SW480 (cell line): ENCODE measurements at places on chromosomes 2 and 18.

DNA sequence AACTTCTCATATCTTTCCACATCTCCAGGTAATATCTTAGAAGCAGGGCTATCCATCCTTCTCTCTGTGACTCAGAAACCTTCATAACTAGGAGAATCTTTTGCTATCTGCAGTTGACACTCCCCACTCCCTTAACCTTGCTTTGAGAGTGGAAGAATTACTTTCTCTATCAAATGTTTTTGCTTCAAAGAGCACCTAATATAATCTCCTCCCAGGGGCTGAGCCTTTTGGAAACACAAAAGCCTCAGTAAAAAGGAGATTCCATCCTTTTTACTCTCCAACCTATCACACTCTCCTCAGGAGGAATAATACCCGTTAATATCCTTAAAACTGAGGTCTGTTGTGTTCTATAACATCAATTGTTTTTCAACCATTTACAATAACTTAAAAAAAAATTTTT, 94.9 kb upstream of the DNAJC10 start:
- DNase-seq: no peak

GRCh38 chr2:105403241-105403782, 4.5 kb upstream of the FHL2 start:
- DNase-seq: peak; percentile 62

- DNase-seq: no peak
These were observed 293.8 kb downstream of the PRKCE start for GRCh38 chr2:45945302-45945717.

- DNase-seq: no peak
These were observed 41.0 kb upstream of the SLC9A2 start for GRCh38 chr2:102578376-102578775.

GRCh38 chr2:189411860-189412259, 29.4 kb upstream of the WDR75 start:
- no peak for DNase-seq

DNA sequence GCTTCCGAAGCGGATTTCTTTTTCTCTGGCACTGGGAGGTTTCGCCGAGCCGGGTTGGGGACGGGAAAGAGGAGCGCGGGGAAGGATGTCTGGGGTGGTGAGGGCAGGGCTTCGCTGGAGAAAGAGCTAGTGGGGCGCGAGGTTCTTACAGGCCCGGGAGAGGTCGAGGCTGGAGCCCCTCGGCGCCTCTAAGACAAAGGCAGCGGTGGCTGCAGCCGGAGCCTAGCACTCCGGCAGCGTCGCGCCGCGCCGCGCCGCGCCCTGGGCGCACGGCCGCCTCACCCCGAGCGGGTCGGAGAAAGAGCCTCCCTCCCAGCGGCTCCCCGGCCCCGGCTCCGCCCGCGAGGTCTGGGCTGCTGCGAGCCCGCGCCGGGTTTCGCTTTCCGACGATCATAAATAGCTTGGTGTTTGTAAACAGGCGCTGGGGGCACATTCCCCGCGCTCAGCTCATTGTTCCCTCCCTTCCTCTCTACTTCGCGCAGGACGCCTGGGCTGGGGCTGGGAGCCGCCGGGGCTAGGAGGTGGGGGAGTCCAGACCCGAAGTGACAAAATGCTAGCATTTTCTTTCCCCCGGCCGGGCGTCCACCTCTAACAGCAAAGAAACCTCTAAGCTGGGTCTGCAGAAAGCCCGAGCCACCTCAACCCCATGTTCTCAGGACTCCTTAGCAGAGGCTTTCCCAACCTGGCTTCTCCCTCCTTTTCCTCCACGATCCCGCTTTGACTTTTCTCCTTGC, 813 bp upstream of the MEIS1 start:
- peak; percentile 81 for DNase-seq

DNA sequence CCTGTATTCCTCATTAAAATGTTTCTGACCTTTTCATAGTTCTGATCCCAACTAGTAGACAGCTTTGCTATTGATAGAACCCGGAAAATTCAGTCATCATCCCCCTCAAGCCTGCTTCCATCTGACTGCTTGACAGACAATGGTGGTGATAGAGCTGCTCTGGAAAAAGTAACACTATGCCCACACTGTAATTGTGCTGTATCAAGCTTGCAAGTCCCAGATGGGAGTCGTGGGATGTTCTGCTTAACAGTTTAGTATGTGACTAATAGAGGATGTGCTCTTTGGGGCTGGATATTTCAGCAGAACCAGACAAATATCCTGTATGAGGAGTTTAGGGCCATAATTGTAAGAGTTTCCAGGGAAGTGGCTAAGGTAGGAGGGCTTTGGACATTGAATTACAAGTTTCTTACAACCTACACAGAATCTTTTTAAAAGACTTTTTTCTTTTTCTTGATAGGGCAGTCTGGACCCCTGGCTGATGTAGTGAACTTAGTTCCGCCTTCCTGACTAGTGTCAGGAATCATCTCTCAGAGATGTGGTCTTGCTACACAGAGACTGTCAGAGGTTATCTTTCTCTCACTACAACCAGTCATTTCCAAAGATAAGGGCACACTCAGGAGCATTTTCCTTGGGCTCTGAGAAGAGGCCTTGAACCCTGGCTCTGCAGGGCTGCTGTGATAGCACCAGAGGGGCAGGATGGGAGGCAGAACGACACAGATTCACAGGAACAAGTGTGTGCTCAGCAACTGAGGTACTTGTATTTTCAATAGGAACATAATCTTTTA, 158.0 kb upstream of the RBMS1 start:
- DNase-seq: no peak

DNA sequence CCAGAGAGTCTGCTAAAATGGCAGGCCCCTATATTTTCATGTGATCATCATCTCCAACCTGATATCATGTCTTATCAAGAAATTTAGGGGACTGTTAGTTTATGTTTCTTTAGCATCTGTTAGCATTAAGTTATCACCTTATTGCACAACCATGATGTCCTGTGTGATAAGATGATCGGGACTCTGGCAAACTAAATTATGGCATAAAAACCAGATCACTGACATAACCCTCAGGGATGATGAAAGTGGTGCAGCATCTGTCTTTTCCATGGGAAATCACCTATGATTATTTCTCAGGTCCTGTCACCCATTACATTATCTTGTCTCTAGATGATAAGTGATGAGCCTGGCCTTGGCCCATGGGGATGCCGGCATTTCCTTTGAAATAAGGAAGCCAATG, 458.6 kb upstream of the DCC start:
- no peak for DNase-seq

DNA sequence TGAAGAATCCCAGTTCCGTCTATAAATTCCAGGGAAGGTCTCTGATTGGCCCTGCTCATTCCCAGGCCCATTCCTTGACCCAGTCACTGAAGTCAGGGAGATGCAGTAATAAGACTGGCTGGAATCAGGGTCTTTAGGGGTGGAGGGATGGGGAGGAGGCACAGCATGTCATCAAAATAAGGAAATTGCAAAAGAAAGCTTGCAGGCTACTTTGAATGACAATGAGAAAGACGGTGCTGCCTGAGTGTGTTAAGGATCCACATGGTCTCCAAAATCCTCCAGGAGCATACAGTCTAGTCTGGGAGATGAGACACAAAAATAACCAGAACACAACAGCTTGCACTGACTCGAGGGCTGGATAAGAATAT, 2.0 kb upstream of the DES start:
- DNase-seq: no peak

DNA sequence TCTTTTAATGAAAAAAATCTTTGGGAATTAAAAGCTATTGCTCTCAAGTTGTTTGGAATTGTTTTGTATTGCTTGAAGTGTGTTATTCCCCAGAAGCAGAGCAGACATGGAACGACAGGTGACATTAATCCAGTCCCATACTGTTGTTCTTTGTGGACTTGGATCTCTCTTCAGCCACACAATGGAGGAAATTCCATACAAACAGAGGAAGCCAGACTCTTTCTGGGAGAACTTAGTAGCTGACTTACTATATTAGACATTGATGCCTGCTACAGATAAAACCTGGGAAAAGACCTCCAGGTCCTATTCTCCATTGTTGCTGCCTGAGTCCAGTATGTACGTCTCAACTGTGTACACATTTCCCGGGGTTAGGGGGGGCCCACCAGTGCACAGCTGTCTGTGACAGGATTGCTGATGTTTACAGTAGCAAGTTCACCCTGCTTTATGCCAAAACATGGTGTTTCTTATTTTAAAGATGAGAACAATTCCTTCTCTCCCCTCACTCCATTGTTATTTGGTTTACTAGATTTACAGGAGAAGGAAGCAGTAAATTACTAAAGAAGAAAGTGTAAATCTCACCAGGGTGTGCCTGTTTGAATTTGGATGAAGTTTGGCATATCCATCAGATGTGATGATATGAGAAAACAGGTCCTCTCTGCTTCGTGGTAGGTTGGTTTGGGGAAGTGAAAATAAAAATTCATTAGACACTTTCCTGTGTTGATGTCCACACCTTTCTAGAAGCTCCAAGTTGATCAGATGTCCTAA, 142.4 kb upstream of the RBBP8 start:
- no peak for DNase-seq

DNA sequence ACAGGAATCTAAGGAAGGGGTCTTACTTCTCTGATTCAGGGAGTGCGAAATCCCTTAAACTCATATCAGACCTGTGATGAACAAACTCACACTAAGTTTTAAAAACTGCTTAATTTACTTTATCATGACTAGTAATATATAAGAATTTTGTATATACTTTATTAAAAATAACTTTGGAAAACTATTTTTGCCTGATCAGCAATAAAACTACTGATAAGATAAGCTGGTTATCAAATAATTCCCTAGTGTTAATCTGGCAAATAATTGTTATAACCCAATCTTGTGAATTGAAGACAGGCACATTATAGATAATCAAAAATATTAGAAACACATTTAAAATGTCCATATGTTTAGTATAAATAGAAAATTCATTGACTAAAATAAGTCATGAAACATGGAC, 23.7 kb upstream of the DSC3 start:
- no peak for DNase-seq

DNA sequence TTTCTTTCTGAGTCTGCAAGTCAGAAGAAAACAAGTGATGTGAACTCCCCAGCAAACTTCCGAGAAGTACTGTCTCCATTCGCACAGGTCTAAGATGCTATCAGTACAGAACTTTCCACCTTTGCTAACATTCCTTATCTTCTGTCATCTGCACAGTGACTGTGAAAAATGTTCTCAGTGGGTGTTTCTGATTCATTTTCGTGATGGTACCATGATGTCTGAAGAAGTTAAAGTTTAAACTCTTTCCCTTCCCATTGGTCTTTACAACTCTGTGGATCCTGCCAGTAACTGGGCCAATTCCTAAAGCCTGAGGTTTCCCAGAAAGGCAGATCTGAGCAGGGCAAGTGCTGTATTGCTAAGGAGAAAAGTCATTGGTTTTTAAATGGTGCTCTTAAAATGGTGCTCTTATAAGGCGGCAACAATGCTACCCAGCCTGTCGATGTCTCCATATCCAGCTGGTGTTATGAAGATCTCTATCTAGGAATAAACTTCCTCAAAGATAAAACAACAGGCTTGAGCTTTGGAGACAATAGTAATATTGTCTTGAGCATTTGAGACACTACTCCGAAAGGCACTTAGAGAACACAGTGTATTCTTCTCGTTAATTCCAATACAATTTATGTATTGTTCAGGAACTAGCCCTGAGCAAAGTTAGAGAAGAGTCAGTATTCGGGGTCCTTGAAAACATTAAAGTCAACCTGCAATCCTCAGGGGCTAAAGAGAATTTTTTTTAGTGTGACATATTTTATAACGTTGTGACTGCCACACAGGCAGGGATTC, 232.3 kb downstream of the OSR1 start:
- no peak for DNase-seq

- no peak for DNase-seq
These were observed 64.5 kb downstream of the CACNB4 start for GRCh38 chr2:152034257-152034801.

- DNase-seq: no peak
These were observed 22.4 kb upstream of the NAGK start for GRCh38 chr2:71045865-71046548.

DNA sequence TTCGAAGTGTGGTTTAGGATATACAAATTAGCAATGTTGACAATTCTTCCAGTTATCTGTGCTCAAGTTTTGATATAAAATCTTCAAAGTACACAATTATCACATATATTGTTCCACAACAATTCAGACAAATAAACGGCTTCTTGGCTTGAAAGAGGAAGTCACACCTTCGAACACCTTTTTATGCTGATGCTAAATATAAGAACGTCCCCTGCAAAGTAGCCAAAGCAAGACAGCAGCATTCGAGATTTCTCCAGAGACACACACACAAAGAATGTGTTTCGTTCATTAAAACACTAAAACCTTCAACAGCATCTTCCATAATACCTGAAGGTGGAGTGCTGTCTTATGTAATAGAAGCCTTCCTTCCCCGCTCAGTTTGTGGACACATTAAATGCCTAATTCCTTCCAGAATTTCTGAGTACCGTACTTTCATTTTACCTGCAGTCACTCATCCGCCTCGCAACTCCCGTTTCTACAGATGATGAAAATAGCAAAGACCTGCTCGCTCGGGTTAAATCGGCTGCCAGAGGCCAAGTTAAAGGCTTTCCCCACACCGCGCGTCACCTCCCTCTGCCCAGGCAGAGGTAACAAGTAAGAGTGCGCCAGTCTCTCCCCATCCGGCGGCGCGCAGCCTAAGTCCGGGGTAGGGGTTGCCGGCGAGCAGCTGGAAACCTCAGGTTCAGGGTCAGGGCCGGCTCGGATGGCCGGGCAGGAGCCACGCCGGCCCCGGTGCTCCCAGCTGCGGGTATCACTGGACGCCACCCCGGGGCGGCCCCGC, 847 bp downstream of the SERPINE2 start:
- DNase-seq: peak; percentile 61

- DNase-seq: peak; percentile 90
These were observed 819 bp upstream of the NCOA1 start for GRCh38 chr2:24490181-24490689.

DNA sequence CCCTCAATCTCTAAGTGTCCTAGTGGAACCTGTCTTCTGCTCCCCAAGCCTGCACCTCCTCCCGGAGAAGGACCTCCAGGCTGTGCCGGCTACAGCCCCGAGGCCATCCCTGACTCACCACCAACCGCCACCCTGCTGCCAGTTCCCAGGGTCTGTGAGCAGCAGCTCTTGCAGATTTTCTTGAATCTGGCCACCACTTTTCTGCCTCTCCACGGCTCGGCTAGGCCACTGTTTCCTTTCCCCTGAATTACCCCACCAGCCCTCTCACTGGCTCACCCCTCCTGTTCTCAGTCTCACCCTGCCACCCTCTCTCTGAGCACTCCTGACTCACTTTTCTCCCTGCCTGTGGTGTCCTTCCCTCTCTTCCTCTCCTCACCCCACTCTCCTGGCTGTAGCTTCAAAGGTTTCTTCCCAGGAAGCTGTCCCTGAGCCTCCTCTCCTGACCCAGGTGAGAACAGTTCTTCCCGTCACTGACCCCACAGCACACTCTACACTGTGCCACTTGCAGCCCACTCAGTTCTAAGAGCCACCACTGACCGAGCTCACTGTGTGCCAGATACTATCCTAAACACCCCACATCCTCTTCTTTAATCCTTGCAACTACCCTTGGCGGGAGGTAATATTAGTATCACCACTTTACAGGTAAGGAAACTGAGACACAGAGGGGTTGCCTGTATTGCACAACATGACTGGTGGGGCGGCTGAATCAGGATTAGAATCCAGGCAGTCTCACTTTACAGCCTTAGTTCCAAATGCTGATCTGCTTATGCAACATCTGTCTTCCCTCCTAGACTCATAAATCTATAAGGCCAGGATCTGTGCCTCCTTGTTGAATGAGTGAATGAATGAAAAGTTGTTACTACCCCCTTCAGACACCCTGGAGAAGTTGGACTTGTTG, 111.6 kb downstream of the SMAD7 start:
- DNase-seq: no peak
